ENCODE measurements at places on chromosomes 5 and 9.

DNA sequence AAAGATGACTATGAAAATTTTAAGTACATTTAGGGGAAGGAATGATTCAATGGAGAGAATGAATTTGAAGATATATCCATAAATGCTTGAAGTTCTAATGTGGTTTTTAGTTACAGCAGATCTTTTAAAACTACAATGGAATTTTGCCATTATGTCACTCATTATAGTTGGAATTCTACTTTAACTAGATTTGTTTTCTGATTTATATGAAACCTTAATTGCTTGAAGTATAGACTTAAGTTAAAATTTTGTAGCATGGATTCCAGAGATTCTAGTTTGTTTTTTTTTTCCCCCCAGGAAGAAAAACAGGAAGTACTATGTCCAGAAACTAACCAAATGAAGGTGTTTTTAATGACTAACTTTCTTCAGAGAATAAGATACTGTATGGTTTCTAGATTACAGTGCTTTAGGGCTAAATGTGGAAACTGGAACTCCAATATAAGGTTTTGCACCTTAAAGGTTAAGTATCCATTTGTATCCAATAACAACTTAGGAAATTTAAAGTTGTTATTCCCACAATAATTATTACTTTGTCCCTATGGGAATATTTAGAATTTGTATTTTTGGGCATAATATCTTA, 70.3 kb downstream of the ZSWIM6 start:
- DNase-seq = no peak

DNA sequence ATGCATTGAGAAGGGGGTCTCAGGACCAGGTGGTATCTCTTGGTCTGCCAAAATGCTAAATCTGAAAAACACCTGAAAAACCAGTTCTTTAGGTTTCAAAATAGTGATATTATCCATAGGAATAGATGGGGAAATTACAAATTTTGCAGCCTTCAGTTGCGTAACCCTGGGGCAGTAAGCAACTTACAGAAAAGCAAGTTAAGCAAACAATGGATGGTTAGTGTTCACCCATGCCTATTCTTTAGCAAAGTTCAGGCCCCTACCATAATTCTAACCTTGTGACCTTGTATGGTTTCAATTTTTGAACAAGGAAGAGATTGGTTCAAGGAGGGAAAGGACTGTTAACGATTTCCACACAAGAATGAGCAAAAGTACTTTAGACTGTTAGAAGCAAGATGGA, 24.5 kb downstream of the GLRX start:
- DNase-seq = no peak

DNA sequence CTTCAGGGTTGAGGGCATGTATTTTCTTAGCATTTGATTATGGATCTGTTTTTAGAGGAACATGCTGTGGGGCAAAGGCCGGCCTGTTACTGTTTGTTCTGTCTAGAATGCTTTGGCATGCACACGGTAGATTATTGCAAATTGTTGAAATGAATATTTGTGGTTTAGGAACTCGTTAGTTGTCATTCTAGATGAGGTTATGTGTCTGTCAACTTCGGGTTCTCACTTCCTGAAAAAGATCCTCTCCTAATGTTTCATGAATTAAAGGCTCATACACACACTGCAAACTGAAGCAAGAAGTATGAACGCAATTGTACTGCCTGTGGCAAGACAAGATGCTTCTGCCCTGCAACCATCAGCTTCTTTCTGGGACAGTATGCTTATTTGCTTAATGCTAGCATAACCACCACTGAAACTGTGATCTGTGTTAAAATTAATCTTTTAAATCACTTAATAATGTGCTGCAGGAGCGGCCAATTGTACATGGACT, 99.6 kb downstream of the BASP1 start:
- DNase-seq = no peak

GRCh38 chr5:8683496-8683895, 814.5 kb downstream of the MTRR start:
- no peak for DNase-seq

DNA sequence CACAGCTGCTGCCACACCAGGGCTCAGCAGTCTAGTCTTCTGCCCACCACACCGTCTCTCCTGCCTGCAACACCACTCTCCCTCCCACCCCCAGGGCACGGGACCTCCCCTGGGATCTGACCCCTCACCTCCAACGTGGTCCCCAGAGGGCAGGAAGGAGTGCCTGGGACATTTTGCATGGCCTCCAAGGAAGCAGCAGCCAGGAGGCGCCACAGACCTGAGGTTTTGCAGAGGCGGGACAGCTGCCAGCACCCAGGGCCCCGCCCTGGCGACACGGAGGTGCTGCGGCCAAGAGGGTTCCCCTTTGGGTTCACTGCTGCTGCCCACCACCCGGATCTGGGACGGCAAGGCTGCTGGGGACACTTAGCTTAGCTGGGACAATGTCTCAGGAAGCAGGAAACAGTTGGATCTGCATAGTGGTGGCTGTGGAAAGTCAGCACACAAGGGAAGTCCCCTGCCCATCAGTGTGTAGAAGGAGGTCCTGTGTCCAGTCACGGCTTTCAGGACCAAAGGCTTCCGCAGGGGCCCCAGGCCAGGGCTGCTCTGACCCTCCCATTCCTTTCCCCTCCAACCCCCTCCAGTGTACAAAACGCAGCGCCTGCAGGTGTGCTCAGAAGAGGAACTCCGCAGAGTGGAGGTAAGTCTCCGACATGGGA, 13.8 kb downstream of the PROP1 start:
- no peak for DNase-seq

DNA sequence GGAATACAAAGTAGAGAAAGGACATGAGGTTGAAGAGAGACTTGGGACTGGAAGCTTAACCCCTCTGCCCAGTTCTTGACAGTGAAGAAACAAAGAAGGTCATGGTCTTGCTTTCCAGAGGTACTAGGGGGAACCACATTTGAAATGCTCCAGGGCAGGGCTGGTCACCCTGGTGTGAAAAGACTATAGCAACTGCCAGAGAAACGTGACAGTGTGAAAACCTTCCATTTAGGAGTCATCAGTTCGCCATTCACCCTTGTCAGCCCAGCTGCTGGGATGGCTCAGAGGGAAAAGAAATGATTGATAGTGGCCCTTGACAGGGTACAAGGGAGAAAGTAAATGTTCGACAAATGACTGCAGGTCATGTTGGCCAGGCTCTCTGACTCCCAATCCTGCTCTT, 56.7 kb downstream of the MAT2B start:
- DNase-seq = no peak

GRCh38 chr5:84228266-84228665, 156.4 kb downstream of the EDIL3 start:
- no peak for DNase-seq

DNA sequence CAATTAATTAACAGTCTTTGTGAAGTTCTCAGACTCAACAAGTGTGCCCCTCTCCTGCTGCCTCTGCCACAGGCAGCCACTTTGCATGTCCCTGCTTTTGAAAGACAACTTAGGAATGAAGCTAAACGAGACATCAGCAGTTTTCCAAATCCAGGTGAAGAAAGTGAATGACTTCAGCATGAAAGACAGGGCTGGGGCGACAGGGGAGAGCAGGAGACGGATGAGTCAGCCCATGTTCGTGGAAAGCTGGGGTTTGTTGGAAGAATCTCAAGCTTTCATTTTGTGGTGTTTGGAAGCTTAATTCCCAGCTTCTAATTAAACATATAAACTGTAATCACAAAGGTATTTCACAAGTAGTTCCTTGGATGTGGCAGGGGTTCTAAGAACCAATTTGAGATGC, 207.8 kb upstream of the MAP3K1 start:
- DNase-seq = no peak

DNA sequence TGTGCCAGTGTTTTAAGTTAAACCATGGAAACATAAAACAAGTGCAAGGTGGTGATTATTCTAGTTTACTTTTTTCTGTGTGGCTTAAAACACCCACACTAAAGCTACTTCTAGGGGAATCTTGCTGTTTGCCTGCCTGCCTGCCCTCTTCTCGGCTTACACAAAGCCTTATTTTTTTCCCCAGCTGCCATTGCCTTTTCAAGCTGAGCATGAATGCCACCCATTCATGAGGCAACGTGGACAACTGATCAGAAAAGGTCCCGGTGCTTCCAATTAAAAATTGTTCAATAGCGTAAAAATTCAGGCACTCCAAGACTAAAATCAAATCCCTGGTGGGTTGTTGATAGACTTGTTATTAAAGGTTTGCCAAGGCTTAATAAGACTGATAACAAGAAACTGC, 401.4 kb downstream of the TMEM161B start:
- DNase-seq = no peak

DNA sequence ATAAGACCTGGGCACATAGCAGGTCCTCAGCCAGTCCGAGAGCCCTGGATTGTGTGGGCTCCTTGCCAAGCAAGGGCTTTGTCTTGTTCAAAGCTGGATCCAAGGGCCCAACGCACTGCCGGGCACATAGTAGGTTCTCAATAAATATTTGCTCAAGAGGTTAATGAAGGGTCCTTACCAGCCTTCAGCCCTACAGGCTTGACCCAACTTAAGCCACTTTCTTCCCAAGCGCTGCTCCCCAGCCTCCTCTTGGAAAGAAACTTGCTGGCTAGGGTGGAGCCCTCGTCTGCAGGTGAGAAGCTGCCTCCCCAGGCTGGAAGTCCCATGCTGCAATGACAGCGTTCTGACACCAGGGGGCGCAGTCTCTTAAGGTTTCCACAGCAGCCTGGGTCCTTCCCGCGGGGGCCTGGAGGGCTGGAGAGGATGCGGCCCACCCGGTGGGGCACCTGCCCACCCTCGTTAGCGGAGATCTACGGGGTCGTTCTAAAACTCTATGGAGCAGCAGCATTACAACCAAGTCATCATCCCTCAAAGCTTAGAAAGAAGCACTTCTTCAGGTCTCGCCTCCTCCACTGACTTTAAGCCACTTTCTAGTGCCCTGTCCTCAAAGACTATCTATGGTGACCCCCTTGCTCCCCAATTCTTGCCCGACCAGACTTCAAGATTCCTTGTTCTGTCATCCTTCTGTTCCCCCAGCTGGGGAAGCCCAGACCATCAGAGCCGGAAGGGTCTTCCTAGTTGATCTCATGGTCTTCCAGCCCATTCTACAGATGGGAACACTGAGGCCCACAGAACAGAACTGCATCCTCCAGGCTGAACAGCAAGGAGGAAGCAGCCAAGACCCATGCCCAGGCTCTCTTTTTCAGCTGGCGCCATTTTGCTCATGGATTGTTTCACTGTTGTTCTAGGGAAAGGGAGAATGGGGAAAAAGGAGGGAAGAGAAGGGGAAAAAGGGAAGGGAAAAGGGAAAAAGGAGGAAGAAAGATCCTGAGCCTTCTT, 115.4 kb downstream of the LHX2 start:
- peak; percentile 64 for DNase-seq

GRCh38 chr5:32711681-32712480, 760 bp downstream of the NPR3 start:
- no peak for DNase-seq

- DNase-seq = peak; percentile 15
Observed at GRCh38 chr5:14739538-14739937, 75.0 kb downstream of the OTULIN start.

GRCh38 chr5:37966871-37967270, 127.0 kb upstream of the GDNF start:
- DNase-seq = no peak

- DNase-seq = no peak
Observed at GRCh38 chr9:94656200-94656599, 16.9 kb upstream of the FBP1 start.

DNA sequence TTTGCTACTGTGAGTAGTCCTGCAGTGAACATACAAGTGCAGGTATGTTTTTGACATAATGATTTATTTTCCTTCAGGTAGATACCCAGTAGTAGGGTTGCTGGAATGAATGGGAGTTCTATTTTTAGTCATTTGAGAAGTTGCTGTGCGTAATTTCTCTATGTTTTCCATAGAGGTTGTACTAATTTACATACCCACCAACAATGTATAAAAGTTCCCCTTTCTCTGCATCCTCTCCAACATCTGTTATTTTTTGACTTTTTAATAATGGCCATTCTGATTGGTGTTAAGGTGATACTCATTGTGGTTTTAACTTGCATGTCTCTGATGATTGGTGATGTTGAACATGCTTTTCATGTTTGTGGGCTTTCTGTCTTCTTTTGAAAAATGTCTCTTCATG, 64.7 kb upstream of the CTSL start:
- no peak for DNase-seq

Measured in SW 1271 (cell line).